ENCODE measurements at places on chromosomes 11 and 22.
A peak's percentile ranks its signal among the peaks of the same experiment; 100 is the strongest.

DNA sequence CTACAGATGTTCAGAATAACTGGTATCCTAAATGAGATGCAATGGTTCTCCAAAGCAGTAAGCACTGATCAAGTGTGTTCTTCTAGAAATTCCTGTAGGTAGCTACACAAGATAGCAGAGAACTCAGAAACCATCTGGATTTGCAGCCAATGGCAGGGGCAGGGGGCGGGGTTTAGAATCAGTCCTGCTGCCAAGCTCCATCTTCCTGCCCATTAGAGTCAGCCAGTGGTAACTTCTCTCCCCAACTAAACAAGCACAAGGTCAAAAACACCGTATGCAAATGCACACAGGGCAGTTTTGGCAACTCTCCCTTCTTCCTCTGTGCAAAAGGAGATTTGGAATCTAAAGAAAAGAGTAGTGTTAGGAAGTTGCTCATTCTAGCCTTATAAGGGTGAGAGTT is 237.5 kb upstream of the CCDC90B start:
- no peak for DNase-seq

- no peak for DNase-seq
These were observed 77.4 kb downstream of the SOX6 start for GRCh38 chr11:16278979-16279378.

DNA sequence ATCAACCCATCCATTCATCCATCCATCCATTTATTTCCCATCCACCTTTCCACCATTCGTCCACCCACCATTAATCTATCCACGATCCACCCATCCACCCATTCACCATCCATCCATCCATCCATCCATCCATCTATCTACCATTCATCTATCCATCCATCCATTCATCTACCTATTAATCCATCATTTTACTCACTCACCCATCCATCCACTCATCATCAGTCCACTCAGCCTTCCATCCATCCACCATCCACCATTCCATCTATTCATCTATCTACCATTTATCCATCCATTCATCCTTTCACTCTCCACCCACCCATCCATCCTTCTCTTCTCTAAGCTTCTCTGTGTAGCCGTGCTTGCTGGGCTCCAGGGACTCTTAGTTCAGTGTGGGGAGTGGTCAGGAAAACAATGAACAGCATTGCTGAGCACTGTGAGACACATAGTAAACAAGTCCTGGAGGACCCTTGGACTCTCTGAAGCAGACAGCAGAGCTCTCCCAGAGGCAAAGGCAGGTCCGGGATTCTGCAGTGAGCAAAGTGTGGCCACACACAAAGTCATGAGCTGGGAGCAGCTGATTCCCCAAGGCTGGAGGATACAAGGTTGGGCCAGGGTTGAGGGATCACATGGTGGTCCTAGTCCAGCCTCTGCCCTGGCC is 642.2 kb downstream of the BRD1 start:
- DNase-seq: no peak

DNA sequence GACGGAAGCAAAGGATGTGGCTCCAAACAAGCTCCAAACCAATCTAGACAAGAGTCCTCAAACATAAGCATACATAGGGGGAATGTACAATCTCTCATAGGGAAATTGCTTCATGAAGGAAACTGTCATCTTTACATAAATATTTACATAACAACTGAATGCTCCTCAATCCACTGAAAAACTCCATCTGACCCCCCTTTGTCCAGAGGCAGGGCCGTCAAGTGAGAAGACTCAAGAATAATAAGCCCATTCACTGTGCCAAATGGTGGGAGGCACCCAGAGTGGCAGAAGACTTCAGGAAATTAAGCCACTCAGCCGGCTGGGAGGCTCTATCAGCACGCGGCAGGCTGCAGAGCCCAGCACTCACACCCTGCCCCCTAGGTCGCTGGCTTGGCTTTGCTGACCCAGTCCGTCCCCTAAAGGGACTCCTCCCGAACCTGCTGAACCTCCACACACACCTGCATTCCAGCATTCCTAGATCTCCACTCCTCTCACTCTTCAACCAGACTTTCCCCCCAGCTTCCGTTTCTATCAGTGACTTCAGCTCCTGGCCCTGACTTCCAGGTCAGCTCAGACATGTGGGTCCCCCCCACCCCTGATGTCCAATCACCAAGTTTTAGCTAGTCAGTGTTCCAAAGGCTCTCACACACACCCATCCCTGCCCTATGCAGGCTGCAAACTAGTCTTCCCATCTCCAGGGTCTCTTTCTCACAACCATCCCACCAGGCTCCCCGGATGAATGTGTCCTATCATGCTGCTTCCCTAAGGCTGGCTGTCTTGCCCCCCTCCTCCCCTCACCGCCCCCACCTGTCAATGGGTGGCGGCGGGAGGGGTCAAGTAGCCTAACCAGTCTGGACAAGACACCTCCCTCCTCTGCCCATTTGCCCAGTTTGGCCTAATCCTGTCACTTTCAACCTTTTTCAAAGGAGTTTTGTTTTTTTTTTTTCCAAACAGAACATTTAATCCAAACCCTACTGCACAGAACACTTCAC is 11.3 kb downstream of the VPS37C start:
- no peak for DNase-seq

DNA sequence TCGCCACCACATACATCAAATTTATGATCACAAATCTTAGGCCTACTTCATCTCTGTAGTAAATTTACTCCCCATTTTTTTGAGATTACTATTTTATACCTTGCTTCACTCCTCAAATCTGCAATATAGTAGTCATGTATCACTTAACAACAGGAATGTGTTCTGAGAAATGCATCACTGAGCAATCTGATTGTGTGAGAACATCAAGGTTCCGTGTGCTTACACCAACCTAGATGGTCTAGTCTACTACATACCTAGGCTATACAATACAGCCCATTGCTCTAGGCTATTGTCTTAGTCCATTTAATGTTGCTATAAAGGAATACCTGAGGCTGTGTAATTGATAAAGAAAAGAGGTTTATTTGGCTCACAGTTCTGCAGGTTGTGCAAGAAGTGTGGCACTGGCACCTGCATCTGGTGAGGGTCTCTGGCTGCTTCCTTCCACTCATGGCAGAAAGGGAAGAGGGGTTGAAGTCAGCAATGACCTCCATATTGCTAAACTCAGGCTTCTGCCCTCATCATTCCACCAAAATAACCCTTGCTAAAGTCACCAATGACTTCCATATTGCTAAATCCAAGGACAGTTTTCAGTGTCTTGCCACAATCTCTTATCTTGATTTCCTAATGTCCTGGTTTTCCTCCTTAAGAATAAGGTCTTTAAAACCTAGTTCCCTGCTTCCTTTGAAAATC is 140.3 kb downstream of the RBFOX2 start:
- no peak for DNase-seq

GRCh38 chr11:86625544-86625943 is 46.9 kb downstream of the ME3 start:
- no peak for DNase-seq

- DNase-seq: no peak
These were observed 32.4 kb downstream of the ZC3H12C start for GRCh38 chr11:110125632-110126031.

- DNase-seq: no peak
These were observed 68.7 kb downstream of the WT1 start for GRCh38 chr11:32366666-32367065.

- DNase-seq: no peak
These were observed 19.8 kb downstream of the FAM118A start for GRCh38 chr22:45329530-45329936.

- DNase-seq: no peak
These were observed 362.4 kb downstream of the MIAT start for GRCh38 chr22:27019827-27020226.

GRCh38 chr22:43789452-43789851 is 22.7 kb downstream of the EFCAB6 start:
- no peak for DNase-seq

GRCh38 chr22:35409783-35410662 is 10.1 kb downstream of the MCM5 start:
- DNase-seq: peak; percentile 44

GRCh38 chr11:118922745-118923627 is 2.7 kb downstream of the BCL9L start:
- no peak for DNase-seq

DNA sequence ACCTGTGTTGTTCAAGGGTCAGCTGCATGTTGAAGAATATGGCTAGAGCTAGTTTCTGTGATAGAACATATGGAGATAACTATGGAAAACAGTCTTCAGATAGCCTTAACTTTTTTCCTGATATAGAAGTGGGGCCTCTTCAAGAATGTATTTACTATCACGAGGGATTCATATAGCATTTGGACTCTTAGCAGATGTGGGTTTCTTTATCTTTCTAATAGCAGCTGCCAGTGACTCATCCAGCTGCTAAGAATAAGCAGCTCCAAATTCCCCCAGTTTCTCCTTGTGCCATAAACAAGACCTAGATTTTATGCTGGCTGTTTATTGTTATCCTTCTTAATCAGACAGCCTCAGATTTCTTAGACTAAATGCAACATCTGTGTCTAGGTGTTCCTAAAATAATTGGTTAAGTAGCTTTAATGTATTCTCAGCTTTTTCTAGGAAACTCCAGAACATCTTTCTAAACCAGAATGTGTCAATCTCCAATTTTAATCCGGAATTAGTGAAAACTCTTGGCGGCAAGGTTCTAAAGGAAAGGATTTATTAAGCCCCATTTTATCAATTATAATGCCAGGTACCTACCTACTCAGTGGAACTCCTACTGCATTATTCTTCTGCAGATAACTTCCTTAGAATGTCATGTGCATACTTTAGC is 119.8 kb downstream of the CSTPP1 start:
- no peak for DNase-seq

DNA sequence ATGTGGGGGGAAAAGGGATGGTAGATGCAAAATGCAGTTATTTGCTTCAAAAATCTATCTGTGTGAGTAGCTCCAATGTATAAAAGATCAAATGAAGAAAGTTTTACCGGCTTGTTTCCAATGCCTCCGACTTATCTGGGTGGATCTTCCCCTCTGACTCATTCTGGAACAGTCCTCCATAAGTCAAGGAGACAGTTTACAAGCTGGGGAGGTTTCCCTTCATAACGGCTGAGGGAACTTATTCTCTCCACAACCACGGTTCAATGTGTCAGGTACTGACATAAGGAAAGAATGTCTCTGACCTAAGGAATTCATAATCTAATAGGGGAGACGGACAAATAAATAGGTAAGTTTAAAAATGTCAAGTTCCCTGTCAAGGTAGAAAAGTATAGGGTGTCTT is 49.7 kb upstream of the BIRC3 start:
- no peak for DNase-seq

- DNase-seq: no peak
These were observed 2.0 kb upstream of the RELT start for GRCh38 chr11:73374151-73374550.

DNA sequence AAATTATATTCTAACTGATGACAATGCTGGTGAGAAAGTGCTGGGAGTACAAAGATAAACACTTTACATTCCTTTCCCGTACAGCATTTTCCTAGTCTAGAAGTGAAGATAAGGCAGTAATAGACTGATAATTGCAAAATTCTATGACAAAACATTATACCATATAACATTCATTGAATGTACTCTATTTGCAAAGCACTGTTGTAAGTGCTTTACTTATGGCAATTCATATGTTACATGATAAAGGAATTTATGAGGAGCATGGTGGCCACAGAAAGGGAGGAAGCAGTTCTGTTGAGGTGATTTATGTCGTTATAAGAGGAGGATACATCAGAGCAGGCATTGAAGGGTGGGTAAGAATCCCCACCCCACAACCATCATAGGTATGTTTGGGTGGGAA is 434.8 kb downstream of the RAB38 start:
- DNase-seq: no peak

DNA sequence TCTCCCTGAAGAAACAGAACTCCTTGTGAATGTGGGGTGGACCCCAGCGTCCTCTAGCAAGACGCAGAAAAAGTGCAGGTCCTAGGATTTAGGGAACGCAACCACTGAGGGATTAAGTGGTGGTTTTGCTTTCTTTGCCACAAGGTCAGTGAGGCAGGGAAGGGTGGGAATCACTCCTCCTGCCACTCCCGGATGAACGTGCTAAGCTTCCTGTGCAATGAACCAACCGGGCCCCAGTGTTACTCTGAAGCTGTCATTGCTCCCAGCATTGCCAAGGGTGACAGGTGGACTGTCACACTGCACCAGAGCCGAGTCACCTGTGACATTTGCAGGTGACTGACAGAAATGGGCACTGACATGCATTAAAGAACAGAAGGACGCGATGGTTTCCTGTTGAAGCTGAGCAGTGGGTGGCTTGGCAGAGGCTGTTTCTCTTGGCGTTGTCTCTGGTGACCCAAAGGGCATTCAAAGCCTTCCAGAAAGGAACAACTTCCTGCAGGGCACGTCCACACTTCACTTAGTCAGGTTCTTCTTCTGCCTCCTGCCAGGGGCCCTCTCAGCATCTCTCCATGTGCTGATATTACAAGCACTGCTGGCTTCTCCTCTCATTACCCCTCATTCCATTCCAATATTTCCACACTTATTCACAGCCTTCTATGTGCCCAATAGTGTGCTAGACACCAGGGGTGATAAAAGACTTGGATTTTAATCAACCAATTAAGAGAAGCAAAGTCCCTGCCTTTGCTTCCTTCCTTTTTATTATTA is 9.7 kb downstream of the KIRREL3 start:
- no peak for DNase-seq

DNA sequence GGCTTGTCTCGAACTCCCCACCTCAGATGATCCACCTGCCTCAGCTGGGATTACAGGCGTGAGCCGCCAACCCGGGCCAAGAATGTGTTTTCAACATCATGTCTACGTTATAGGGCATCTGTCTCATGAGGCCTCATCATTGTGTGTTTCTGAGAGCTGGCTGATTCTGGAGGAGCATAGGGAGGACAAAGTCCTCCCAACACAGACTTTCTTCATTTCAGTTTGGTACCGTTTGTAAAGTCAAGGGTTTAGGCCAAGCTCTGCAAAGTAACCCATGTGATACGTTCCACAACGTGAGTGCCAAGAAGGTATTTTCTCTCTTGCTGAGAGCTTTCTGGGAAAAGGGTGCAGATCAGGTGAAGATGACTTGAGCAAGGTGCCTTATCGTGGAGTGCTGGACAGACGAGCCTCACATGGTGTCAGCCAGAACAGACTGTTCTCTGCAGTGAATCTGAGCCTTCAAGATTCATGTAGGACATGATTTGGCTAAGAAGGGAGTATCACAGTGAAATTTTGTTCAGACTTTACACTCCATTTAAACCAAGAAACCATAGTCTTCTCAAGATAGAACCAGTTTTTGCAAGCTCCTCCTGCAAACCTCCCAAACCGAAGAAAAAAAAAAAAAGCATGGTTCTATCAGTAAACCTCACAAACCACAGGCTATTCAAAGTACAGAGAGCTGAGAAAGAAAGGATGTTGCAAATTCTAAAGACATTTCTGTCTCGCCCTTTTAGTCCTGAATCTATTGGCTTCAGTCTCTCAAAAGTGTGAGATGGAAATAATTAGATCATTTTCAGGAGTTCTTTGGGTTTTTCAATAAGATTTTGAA is 71.7 kb downstream of the DBX1 start:
- DNase-seq: no peak

GRCh38 chr22:47168900-47169800 is 406.7 kb downstream of the TBC1D22A start:
- no peak for DNase-seq

GRCh38 chr22:24002851-24003250 is 2.4 kb downstream of the GSTT4 start:
- DNase-seq: no peak

GRCh38 chr11:90414221-90414620 is 191.4 kb upstream of the CHORDC1 start:
- no peak for DNase-seq

Data from CD4-positive, alpha-beta T cell treated with Interleukin-17A for 1 hour (primary cell).